ENCODE measurements at places on chromosomes 11 and 22.

- DNase-seq, result no peak
These were observed 5.7 kb downstream of the EIF3L start for GRCh38 chr22:37854946-37855345.

GRCh38 chr22:36931446-36931845 lies 18.0 kb downstream of the CSF2RB start:
- DNase-seq, result no peak

DNA sequence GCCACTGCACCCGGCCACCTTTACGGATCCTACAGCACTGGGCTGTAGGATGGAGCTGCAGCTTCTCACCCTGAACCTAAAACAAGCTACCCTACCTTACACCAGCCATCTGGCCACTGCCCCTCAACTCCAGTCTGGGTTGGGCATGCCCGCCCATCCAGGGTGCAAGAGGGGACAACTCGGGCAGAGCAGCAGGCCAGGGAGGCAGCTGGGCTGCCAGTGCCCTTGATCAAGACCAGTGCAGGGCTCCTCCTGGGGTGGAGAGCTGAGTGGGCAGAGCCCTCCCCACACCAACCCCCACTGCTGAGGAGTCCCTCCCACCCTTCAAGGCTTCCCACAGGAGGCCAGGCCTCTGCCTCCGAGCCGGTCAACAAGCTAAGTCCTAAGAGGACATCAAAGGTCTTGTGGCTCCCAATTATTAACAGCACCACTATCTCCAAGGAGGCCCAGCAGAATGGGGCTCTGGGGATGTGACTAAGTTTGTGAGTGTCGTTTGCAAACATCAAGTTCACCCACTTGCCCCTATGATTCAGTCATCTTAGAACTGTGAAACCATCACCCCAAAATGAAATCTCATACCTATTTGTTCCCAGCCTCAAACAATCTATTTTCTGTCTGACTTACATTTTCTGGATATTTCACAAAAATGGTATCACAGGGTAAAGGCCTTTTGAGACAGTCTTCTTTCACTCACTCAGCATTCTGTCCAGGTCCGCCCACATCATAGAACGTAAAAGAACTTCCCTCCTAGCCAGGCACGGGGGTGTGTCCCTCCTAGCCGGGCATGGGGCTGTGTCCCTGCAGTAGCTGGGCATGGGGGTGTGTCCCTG lies 11.0 kb downstream of the GATD1 start:
- no peak for DNase-seq

DNA sequence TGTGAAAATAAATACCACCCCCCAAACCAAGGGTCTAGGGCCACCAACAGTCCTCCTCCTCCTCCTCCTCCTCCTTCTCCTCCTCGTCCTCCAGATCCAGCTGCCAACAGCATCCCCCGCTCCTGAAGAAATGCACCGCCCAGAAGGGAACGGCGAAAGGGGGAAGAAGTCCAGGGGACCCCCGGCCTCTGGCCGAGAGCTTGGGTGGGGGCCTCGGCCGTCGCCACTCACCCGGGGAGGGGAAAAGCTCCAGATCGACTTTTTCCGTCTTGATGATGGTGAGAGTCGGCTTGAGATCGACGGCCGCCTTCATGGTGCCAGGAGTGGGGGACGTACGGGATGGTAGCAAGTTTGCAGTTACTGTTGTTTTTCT lies 65.7 kb downstream of the ETS1 start:
- DNase-seq, result no peak

DNA sequence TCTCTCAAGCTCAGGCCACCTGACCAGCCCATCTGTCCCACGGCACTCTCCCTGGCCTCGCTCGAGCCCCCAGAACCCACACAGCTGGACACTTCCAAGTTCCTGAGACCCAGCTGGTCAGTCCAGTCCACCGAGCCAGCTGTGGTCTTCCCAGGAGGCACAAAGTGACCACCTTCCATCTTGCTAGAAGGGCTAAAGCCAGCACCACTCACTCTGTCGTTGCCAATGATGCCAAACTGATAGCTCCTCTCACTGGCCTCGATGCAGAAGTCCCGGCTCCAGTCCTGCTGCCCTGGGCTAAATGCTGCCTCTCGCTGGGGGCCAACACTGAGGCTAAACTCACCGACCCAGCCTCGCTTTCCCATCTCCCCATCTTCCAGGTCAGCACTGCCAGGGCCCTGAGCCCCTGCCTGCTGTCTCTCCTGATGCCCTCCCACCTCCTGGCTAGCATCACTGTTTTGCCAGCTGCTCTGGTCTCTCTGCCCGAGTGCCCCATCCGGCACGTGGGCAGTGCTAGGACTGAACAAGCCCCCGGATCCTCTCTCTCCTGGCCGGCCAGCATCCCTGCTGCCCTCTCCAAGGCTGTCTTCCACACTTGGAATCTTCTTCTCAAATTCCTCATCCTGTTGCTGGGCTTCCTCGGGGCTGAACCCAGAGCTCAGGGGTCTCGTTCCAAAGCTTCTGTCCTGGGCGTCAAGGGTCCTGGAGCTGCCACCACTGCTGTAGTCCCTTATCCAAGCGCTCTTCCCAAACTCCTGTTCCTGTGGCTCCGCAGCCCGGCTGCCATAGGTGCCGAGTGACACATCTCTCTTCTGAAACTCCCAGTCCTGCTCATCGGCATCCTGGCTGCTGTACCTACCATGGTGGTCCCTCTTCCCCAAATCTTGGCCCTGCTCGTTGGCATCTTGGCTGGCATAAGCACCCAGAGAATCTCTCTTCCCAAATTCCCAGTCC lies 15.4 kb downstream of the TNKS1BP1 start:
- DNase-seq, result no peak

DNA sequence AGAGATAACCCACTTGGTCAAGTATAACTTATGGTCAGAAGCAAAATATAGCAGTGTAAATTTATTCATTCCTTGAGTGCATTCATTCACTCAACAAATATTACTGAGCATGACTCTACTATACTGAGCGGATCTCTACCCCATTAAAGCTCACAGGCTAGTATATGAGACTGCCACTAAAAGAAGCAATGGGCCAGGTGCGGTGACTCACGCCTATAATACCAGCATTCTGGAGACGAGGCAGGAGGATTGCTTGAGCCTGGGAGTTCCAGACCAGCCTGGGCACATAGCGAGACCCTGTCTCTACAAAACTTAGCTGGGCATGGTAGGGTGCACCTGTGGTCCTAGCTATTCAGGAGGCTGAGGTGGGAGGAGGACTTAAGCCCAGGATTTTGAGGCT lies 197.6 kb upstream of the BLID start:
- no peak for DNase-seq

DNA sequence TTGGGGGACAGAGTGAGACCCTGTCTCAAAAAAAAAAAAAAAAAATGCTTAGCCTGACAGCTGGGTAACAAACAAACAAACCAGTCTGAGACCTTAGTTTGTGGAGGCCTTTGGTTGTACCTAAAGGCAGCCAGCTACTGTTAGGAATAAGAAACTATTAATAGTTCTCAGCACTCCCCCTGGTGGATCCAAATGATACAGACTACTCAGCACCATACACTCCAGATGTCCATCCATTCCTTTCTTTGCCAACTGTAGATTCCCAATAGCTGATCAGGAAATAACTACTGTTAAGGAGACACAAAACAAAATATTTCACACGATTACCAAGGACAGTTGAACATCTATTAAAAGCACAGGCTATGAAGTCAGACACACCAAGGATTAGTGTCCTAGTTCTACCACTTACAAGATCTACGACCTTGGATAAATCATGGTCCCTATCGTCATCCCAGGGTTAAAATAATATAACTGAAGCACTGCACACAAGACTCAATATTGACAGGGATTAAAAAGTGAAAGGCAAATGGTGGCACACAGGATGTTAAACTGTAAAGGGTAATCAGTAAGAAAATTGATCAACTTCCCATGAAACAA lies 17.2 kb downstream of the CLDN25 start:
- DNase-seq, result peak; percentile 3

DNA sequence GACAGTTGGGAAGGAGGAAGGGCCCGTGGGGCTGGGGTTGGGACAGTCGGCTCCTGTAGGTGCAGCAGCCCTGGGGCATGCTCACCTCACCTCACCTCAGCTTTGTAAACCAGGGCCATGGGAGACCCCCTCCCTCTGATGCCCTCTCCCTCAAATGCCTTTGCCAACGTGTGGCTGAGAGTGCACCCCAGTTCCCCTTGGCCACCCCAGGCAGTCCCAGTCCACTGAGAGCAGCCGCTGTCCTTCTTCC lies 4.2 kb upstream of the NEAT1 start:
- DNase-seq, result no peak

- no peak for DNase-seq
These were observed 60.6 kb downstream of the MED15 start for GRCh38 chr22:20567993-20568417.

GRCh38 chr11:73980001-73980961 lies 2.4 kb downstream of the UCP2 start:
- no peak for DNase-seq

GRCh38 chr11:107078375-107078774 lies 60.1 kb upstream of the GUCY1A2 start:
- no peak for DNase-seq

- no peak for DNase-seq
These were observed 11.3 kb downstream of the FJX1 start for GRCh38 chr11:35629511-35629910.

DNA sequence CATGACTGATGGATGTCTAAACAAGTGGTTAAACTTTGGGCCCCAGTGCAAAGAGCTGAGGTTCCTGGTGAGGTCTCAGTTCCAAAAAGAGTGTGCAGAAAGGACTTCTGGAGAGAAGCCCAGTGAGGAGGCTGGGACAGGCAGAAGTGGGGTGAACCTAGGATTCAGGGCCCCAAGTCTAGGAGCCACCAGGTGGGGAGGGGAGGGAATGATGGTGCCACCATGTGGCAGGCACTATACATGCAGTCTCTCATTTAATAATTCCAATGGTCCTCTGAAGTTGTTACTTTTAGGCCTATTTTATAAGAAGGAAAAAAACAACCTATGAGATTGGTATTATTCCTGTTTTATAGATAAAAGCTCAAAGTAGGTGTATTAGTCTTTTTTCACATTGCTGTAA lies 102.0 kb downstream of the INSC start:
- DNase-seq, result no peak

DNA sequence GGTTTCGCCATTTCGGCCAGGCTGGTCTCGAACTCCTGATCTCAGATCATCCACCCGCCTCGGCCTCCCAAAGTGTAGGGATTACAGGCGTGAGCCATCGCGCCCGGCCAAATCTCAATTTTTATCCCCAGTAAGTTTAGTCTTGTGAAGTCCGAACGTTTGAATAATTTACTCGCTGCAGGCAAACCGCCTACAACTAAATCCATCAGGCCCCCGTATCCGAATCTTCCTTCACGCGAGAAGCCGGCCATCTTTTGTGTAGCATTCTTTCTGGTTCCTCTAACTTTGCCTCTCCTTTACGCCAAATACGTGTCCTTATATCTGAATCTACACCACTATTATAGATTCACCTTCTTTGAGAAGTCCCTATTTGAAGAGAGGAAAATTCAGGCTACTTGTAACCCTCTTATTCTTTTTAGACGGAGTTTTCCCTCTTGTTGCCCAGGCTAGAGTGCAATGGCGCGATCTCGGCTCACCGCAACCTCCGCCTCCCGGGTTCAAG lies 581 bp upstream of the EIF3L start:
- no peak for DNase-seq

GRCh38 chr11:118211006-118211405 lies 13.8 kb downstream of the JAML start:
- no peak for DNase-seq

GRCh38 chr11:35087648-35088047 lies 51.3 kb upstream of the CD44 start:
- DNase-seq, result no peak

DNA sequence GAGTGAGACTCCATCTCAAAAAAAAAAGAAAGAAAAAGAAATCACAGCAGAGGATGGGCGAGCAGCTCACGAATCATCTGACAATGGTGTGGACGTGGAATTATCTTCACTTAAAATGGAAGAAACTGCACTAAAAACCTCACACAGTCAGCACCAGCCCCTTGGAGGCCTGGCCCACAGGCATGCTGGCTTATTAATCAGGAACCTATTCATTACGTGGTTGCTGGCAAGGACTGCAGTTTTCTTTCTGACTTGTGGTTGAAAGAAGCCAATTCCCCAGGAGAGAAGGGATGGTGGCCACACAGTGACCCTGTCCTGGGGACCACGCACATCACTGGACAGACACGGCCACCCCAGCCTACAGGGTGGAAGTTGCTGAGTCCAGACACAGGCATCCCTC lies 401.1 kb downstream of the CTTN start:
- no peak for DNase-seq

DNA sequence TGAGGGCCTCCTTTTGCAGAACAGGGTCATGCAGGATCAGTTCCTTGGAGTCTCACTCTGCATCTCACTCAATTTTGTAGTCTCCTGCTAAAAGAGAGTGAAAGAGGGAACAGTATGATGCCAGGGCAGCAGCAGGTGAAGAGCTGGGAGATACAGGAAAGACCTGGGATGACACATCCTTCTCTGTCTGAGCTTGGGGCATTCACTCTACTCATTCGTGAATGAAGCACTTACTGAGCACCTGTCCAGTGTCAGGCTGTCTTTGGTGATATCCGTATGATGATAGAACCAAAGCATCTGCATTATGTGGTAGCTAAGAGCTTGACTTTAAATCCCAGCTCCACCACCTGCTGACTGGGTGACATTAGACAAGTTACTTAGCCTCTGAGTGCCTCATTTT lies 14.4 kb downstream of the SREBF2 start:
- DNase-seq, result no peak

DNA sequence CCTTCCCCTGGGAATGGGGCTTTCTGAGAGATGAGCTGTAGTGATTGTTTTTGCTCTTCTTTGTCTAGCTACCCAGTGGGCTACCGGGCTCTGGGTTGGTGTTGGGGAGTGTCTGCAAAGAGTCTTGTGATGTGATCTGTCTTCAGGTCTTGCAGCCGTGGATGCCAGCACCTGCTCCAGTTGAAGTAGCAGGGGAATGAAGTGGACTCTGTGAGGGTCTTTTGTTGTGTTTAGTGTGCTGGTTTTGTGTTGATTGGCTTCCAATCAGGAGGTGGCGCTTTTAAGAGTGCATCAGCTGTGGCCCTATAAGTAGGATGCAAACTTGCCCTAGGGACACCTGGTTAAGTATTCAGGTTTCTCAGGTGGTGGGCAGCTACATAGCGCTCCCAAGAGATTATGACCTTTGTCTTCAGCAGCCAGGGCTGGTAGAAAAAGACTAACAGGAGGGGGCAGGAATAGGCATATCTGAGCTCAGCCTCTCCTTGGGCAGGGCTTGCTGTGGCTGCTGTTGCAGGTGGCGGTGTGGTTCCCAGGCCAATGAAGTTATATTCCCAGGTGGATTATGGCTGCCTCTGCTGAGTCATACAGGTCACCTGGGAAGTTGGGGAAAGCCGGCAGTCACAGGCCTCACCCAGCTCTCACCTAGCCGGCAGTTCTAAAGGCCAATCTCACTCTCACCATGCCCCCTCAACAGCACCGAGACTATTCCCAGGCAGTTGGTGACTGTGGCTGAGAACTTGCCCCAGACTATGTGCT lies 315.7 kb upstream of the C11orf87 start:
- DNase-seq, result no peak

GRCh38 chr11:19191530-19192169 lies 10.1 kb downstream of the CSRP3 start:
- no peak for DNase-seq

GRCh38 chr11:102974552-102975280 lies 19.2 kb upstream of the MMP13 start:
- no peak for DNase-seq
